ENCODE measurements at places on chromosomes 2 and 18.
A peak's percentile ranks its signal among the peaks of the same experiment; 100 is the strongest.

- DNase-seq, result no peak
Measured at GRCh38 chr2:46073540-46074046, 223.6 kb upstream of the EPAS1 start.

- DNase-seq, result peak; percentile 60
Measured at GRCh38 chr18:379681-380330, 112.0 kb upstream of the THOC1 start.

DNA sequence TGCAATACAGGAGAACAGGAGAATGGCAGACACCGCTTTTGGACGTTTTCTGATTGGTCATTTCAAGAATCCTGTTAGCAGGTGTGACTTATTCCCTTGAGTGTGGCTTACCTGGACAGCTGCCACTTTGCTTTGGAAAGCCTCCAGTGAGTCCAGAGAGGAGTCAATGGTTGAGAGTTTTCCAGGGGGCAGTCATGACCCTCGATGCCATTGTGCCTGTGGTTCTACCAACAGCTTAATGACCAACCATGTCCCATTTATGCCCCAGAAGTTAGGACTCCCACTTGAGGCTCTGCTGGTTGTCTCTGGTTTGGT is 12.4 kb downstream of the IGFBP2 start:
- no peak for DNase-seq

GRCh38 chr2:1224901-1225300 is 188.4 kb upstream of the TPO start:
- DNase-seq, result no peak

DNA sequence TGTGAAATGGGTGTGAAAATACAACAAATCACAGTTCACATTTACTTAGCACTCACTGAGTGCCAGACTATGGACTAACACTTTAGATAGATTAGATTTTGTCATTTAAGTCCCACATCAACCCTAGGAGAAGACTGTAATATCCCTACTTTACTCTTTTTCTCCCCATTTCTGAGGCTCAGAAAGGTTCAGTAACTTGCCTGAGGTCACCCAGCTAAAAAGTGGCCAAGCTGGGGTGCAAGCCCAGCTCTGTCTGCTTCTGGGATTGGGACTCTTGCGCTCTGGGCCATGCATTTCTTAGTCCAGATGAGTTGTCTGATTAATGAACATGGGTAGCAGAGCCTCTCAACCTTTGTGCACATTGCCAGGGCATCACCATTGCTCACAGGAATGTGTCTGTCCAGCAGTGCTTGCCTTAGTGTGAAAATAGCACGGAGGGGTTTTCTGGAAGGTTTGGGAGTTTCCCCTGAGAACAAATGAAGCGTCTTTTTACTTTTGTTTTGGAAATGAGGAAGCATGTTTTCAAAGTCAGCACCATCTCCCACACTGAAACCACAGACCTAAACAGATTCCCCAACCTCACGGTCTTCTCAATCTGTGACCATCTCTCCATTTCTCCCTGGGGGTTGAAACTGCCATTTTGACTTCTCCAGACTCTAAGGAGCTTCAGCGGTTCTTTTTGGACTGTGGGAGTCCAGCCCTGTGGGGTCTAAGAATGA is 31.9 kb downstream of the NRP2 start:
- no peak for DNase-seq

- no peak for DNase-seq
Measured at GRCh38 chr2:86001326-86001725, 104.4 kb downstream of the POLR1A start.

DNA sequence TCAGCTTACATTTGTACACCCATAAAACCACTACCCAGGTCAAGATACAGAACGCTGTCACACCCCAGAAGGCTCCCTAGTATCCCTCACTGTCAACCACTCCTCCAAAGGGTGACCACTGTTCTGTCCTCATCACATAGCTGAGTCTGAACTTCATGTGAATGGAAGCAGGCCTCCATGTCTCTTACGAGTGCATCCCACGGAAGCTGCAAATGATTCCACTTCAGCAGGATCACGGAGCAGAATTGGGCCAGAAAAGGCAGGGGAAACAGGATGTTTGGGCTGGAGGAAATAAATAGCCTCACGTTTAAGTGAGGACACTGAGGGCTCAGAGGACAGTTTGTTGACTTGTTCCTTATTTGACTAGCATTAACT is 38.4 kb downstream of the LBH start:
- no peak for DNase-seq

GRCh38 chr2:226213717-226214116 is 585.9 kb downstream of the IRS1 start:
- no peak for DNase-seq

GRCh38 chr2:8121022-8121825 is 560.6 kb upstream of the ID2 start:
- no peak for DNase-seq

- no peak for DNase-seq
Measured at GRCh38 chr2:239118675-239119211, 270.9 kb downstream of the TWIST2 start.

DNA sequence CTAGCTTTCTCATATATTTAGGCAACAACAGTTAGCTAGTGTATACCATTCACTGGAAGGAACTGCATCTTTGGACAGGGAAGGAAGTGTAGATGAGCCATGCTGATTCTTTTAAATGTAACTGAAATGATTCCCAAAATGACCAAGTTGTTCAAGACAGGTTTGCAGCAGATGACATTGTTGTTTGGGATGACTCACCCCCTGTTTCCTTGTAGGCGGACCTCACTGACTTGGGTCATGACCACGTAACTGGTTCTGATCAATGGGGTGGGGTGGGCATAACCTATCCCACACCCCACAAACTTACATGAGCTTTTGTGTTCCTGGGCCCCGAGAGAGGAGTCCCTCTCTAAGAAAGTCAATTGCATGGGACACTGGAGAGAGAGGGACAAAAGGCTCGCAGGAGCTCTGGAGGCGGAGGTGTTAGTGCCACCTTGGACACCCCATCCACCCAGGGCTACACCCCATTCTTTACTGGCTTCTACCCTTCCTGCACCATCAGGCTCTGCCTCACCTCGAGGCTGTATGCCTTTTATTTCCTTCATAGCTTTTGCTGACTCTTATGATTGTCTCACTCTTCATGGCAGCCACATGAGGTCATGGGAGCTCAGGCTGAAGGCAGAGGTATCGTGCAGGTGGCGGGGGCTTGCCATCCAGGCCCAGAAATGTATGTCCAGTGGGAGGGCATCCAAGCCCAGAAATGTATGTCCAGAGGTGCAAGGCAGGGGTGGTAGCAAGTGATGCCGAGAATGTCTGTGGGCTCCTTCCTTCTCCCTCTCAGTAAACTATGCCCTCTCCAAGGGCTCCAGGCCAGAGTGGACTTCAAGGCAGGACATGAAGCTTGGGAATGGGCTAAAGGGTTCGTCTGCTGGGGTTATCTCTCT is 108.0 kb downstream of the TWIST2 start:
- DNase-seq, result no peak

- DNase-seq, result peak; percentile 53
Measured at GRCh38 chr2:29841386-29842004, 79.9 kb downstream of the ALK start.

DNA sequence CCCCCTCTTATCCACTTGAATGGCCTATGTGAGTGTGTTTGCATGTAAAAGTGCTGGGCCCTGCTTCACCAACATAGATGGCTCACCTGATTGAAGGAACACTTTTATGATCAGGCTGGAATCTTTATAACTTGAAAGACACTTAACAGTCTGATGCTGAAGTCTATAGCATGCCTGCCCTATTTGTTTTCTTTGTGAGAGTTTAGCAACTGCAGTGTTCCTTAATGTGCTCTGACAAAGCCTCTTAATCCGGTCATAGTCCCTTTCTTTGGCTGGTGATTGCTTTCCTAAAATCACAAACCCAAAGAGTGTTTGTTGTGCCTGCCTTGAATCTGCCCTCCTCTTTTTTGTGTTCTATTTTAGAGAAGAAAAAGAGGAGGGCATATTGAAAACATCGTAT is 1382.8 kb upstream of the CELF4 start:
- peak; percentile 2 for DNase-seq

DNA sequence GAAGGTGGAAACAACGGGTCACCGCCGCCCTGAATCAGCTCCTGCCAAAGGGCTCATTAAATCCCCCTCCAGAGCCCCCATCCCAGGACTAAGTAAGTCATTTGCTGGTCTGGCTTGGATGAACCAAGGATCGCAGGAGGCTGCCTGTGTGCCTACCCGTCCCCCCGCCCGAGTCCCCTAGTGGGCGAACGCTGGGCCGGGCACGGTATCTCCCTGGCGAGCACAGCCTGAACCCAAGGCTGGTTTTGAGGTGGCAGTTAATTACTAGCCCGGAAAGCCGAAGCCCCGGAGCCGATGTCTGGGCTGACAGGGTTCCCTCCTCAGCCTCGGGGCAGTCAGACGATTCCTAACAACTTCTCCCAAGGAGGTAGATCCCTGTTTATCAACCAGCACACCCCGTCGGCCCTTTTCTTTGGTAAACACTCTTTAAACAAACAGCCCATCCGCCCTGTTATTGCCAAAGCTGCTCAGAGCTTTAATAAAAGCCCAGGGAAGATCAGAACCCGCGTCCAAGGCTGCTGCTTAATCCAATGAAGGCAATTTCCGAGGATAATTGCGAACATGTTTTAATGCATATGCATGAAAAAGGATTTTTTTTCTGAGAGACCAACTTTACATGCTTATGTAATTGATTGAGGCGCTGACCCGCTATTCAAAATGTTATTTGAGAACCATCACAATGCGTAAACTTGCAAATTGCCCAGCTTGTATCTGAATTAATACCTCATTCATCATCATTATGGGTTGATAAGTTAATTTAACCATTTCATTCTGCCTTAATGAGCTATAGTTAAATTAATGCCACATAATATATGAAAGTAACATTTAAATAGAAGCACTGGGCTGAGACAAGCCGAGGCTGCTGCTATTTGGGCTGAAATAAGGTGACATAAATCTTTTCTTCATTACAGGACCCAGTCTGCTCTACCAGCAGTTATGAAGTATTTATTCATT is 10.5 kb downstream of the EVX2 start:
- peak; percentile 63 for DNase-seq

DNA sequence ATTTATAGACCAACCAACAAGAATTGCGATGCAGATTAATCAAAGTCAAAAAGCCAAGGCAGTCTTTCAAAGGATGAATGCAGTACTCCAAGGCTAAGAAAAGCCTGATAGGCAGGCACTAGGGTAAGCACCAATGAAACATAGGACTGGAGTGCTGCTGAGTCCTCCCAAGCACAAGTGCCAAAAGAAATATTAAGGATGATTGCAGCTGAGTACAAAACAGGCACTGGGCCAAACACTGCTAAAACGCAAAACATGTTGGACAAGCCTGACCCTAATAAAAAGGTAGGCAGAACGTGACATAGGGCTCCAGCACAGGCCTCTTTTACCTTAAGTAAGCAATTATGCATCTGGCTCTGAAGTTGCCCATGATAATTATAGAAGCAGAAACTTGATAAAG is 160.1 kb upstream of the LRP1B start:
- no peak for DNase-seq

DNA sequence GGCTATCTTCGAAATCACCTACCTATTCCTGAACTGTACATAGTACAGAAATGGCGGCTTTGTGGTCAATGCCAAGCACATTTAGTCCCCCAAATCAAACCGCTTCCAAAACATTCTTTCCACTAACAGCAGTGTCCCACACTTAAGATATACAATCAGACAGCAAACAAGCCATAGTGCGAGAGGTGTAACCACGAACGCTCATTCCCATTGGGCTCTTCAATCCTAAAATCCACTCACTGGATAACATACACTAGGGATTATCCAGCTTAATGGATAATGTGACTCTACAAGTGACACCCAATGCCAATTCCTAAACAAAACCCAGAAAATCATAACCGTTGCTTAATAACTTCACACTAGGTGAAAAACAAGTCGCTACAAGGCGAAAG is 2.0 kb downstream of the XPO1 start:
- no peak for DNase-seq

DNA sequence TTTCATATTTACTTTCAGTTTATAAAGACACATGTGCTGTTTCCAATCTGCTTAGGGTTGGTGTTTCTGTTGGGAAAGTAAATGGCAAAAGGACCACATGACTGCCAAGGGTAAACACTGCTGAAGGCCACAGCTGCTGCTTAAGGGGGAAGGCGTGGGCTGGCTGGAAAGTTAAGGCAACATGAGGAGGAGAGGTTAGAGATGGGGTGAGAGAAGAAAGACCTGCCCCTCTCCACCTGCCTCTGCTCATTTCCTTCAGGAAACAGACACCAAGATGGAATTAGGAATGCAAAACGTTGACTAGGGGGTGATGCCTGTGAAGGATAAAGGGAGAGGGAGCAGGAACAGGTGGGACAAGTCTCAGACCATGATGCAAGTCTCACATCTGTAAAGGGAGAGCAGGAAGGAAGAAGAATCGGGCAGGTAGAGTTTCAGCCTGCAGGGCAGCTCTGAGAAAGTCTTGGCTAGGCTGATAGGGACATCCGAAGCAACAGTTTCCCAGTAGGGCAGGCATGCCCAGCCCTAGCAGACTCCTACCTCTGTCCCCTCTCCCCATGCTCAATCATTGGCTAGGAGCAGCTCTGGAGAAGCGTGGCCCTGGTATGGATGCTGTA is 86.0 kb downstream of the CDC42EP3 start:
- no peak for DNase-seq

DNA sequence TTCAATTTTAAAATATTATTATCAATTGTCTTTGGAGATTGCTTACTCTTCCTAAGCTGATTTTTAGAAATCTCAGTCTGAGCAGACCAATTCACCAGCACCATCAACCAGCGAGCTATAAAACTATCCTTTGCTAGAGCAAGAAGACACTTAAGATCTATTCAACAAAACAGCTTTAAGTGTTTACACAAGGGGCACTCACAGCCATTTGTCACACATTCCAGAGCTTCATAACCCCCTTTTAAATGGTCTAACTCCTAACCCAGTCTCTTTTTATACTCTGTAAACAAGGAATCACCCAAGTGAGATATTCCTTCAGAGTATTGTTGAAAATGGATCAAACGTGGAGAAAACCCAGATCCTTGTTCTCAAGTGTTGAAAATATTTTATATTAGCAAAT is 1294.1 kb upstream of the CHAC2 start:
- DNase-seq, result no peak

- no peak for DNase-seq
Measured at GRCh38 chr2:215726070-215726469, 287.3 kb downstream of the MREG start.

DNA sequence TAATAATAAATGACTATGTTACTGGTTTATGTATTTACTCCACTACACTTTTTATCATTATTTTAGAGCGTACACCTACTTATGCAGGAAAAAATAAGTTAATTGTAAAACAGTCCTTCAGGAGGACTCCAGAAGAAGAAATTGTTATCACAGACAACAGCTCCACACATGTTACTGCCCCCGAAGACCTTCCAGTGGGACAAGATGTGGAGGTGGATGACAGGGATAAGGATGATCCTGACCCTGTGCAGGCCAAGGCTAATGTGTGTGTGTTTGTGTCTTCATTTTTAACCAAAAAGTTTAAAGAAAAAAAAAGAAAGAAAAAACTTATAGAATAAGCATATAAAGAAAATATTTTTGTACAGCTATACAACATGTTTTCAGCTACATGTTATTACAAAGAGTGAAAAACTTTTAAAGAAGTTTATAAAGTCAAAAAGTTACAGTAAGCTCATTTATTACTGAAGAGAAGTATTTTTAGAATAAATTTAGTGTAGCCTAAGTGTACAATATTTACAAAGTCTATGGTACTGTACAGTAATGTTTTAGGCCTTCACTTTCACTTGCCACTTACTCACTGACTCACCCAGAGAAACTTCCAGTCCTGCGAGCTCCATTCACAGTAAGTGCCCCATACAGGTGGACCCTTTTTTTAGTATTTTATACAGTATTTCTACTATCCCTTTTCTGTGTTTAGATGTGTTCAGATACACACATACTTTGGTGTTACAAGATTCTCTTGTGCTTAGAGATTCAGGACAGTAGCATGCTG is 7.5 kb downstream of the TGFBRAP1 start:
- DNase-seq, result no peak

Measured in retina (tissue), 1 donor.